Fibroblast of skin of abdomen (primary cell): ENCODE measurements at places on chromosomes 12 and 14.

GRCh38 chr14:68665792-68666204 lies 127.1 kb downstream of the ZFP36L1 start:
- DNase-seq = no peak

- no peak for DNase-seq
Observed at GRCh38 chr14:72743626-72744025, 150.3 kb downstream of the DPF3 start.

DNA sequence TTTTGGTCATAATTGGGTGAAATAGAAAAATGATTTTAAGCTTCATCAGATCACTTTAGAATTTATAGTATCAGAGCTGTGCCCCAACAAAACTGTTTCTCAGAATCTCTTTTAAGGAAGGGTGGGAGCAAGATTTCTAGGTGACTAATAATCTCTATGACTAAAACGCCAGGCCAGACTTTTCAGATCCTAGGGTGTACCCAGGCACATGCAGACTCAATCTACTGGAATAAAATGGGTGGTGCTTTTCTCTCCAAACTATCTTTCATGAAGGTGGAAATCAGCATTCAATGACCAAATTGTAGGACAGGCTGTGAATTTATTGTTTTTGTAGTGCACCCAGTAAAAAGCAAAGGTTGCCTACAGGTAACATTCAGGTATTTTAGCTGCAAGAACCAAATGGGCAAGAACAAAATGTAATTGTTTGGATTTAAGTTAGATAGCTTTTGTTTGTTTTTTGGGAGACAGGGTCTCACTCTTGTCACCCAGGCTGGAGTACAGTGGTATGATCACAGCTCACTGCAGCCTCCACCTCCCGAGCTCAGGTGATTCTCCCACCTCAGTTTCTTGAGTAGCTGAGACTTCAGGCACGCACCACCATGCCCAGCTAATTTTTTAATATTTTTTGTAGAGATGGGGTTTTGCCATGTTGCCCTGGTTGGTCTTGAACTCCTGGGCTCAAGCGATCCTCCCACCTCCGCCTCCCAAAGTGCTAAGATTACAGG lies 49.5 kb downstream of the PPP2R5C start:
- no peak for DNase-seq

- DNase-seq = no peak
Observed at GRCh38 chr14:91835197-91835919, 32.0 kb downstream of the TC2N start.

DNA sequence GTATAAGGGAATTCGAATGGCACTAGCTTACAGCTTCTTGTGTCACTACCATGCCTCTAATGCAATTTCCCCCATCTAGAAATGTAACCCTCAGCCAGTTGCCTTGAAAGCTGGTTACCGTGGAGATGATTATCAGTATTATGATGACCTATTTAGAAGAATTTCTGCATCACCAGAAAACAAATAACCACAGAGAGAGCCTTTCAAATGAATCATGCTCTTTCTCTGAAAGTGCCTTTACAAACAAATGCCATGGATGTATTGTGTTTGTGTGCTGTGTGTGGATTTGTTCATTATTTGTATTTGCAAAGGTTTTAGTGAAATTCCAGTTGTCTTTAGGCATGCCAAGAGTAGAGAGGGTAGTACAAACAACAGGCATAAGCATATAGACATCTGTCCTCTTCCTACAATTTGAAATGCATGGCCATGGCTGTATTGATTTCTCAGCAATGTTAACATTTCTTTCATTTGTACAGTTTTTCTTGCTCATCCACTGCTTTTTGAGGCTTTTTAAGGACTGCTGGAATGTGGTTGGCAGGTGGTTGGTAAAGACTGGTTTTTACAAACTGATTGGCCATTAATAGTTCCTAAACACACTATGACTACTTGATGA lies 266.5 kb downstream of the PAWR start:
- peak; percentile 91 for DNase-seq

DNA sequence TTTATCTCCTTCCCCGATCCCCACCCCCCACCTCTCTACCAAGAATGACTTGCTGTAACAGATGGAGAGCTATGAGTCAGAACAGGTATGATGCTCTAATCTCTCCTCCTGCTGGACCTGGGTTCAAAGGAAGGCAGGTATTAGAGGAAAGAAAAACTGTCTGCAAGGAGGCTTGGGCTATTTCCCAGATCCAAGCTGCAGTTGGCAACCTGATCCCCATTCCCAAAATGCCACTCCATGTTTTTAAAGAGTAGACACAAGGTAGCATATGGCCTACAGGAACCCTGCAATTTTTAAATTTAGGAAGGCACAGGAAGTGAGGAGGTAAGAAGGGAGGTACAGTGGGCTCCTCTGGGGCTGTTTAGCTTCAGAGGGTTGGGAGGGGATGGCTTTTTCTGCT lies 33.0 kb downstream of the SRRM4 start:
- DNase-seq = no peak

DNA sequence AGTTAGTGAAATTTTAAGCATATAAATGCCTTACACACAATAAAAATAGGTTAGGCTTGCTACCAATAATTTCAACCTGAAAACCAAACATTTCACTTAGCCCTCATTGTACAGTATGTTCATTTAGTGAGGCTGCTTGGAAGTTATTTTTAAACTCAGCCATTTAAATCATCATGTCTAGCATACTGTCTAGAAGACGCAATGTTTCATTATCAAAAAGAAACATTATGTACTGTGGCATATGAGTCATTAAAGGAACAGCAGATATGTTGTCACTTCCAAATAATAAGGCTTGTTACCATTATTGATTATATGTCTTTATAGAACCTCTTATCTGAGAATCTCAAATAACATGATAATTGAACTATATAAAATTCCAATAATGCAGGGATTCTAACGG lies 304.7 kb downstream of the RMST start:
- no peak for DNase-seq

DNA sequence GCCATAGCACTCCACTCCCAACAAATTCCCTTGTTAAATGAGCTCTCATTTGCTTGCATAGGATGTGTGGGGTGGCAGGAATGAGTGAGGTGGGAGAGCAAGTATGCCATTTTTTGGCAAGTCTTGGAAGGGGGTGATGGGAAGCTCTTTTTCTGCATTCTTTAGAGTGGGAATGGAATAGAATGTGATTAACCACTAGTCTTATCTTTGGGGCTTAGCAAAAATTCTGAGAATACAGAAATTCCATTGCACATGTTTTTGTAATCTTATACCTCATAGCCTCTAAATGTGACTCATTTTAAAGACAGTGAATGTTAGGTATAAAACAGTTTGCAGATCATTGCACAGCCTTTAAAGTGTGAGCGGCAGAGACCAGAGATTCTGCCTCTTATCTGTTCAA lies 28.4 kb upstream of the NEDD1 start:
- DNase-seq = peak; percentile 94
